ENCODE measurements at places on chromosomes 7 and 10. TPM values are rescaled to one million over a fixed set of nuclear protein-coding genes. Genes with fewer than 3 reads are reported as not detected.

DNA sequence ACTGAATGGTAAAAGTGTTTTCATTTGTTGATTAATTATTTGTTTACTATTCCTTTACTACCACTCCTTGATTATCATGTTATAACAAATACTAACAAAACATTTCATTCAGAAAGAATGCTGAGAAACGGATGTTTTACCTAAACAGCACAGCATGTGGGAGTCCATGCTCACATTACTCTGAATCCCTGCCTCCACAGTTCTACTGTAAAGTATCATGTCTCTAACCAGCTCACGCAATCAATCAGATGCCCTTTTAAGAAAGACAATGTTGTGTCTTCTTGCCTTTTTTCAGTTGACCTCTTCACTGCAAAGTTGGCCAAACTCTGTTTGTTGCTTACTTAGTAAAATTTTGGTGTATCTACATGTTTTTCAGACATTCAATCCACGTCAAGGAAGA, 232.5 kb upstream of the MDFIC start:
- H3K4me1 ChIP-seq = no peaks in the 10 kb centered on the region
- H3K27ac ChIP-seq = no peak overlapping the region
- no peak for DNase-seq
- H3K36me3 ChIP-seq = peaks cover 8% of the 10 kb centered on the region
- H3K4me3 ChIP-seq = no peak overlapping the region

DNA sequence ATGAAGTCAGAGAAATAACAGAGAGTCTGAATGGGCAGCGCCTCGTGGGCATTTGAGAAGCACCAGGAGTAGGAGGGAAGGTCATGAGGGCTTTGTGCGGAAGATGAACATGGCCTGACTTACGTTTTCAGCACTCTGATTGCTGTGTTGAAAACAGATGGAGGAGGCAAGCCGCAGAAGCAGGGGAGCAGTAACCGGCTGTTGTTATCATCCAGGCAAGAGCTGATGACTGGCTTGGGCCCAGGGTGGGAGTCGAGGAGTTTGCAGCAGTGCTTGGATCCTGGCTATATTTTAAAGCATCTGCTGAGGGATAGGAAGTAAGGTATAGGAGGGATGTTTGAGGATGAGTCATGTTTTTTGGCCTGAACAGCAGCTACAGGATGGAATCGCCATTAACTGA, 12.7 kb upstream of the PDLIM1 start:
- no peaks in the 10 kb centered on the region for H3K36me3 ChIP-seq
- peaks cover 15% of the 10 kb centered on the region for H3K4me1 ChIP-seq
- no peak overlapping the region for H3K27ac ChIP-seq
- no peak overlapping the region for H3K4me3 ChIP-seq
- DNase-seq = no peak
- H3K27me3 ChIP-seq = peaks cover 1% of the 10 kb centered on the region

- DNase-seq = no peak
- no peaks in the 10 kb centered on the region for H3K27me3 ChIP-seq
- peaks cover 1% of the 10 kb centered on the region for H3K36me3 ChIP-seq
- H3K4me1 ChIP-seq = peaks cover 23% of the 10 kb centered on the region
- no peak overlapping the region for H3K4me3 ChIP-seq
Measured at GRCh38 chr10:44824607-44825006, 86.5 kb upstream of the TMEM72 start.

GRCh38 chr7:100879685-100880261, 4.9 kb downstream of the SRRT start:
- H3K4me3 ChIP-seq = no peak overlapping the region
- H3K27ac ChIP-seq = peak overlapping the region; percentile 69
- H3K4me1 ChIP-seq = peaks cover 49% of the 10 kb centered on the region
- peaks cover 37% of the 10 kb centered on the region for H3K36me3 ChIP-seq
- DNase-seq = no peak

GRCh38 chr7:96014617-96015016, 242.3 kb downstream of the DYNC1I1 start:
- H3K27me3 ChIP-seq = no peaks in the 10 kb centered on the region
- peaks cover 9% of the 10 kb centered on the region for H3K36me3 ChIP-seq
- peaks cover 27% of the 10 kb centered on the region for H3K4me1 ChIP-seq
- DNase-seq = no peak
- H3K27ac ChIP-seq = no peak overlapping the region

DNA sequence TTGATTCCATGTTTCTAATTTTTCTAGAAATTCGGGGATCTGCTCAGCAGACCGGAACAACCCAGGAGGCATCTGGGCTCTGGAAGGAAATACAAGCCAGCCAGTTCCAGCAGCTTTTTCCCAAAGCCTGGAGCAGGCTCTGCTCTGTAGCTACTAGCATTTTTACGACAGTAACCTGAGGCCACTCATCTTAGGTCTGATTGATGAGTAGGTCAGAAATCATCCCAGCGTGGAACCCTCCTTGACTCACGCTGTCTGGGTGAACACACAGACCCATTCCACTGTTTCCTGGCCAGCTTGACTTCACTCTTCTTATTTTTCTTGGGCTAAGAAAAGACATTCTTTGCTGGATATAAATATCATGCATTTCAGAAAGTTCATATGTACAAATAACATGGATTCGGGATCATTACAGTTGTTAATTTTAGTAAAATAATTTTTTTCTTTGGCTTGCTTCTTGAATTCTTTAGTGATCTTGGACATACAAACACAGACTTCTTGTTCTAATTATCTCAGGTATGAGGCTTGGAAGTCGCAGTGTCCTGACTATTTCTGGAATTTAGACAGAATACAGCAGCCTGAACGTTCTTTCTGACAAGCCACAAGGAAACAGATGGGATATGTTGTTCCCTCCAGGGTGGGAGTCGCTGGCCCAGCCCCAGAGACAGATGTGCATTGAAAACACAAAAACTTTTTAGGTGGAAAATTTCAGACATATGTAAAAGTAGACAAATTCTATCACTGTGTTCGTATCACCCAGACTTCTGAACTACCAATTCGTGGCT, 54.6 kb upstream of the PITRM1 start:
- H3K27me3 ChIP-seq = no peaks in the 10 kb centered on the region
- H3K4me3 ChIP-seq = peak overlapping the region; percentile 55
- H3K27ac ChIP-seq = peak overlapping the region; percentile 98
- no peaks in the 10 kb centered on the region for H3K4me1 ChIP-seq

DNA sequence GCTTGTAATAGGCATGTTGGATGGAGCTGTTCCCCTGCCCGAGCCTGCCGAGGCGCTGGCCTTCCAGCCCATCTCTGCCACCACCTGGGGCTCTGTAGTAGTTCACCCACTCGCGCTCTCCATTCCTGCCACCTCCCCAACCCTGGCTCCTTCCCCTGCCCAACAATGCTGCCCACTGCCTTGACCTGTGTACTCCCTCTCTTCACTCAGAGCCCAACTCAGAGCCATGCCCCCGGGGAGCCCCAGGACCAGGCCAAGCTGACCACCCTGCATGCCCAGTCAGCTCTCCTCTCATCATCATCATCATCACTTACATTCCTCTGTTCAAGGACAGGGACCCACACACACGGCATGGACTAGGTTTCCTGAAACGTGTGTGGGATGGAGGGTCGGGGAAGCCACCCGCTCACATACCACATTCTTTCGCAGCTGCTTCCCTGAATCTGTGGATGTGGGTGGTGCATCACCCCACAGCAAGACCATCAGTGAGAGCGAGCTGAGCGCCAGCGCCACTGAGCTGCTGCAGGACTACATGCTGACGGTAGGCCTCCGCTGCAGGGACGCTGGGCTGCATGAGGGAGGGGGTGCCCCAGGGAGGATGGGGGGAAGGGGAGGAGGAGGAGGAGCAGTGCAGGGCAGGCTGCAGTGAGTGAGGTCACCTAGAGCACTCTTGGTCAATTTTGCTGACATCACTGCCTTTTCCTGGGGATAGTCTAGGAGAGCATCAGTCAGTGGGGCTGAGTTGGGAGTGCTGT, 15.6 kb downstream of the NACAD start:
- peaks cover 13% of the 10 kb centered on the region for H3K4me1 ChIP-seq
- H3K4me3 ChIP-seq = no peak overlapping the region
- H3K27ac ChIP-seq = peak overlapping the region; percentile 72
- DNase-seq = no peak
- H3K36me3 ChIP-seq = peaks cover 23% of the 10 kb centered on the region

- DNase-seq = no peak
- no peak overlapping the region for H3K4me3 ChIP-seq
- H3K27ac ChIP-seq = no peak overlapping the region
Measured at GRCh38 chr10:121696854-121697253, 98.6 kb upstream of the FGFR2 start.

GRCh38 chr7:31134246-31135188, 82.4 kb downstream of the ADCYAP1R1 start:
- H3K27me3 ChIP-seq = peaks cover 11% of the 10 kb centered on the region
- H3K27ac ChIP-seq = no peak overlapping the region
- H3K36me3 ChIP-seq = no peaks in the 10 kb centered on the region
- H3K4me3 ChIP-seq = peak overlapping the region; percentile 32
- H3K4me1 ChIP-seq = peaks cover 3% of the 10 kb centered on the region

DNA sequence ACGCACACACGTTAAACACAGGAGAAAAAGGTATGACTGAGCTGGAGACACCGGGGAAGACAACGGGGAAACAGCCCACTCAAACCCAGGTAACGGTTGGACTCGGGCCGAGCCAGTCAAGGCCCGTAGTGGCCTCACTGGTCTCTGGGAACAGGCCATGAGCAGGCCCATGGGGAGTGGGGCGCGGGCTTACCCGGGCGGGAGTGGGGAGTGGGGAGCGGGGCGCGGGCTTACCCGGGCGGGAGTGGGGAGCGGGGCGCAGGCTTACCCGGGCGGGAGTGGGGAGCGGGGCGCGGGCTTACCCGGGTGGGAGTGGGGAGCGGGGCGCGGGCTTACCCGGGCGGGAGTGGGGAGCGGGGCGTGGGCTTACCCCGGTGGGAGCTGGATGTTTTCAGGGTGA, 11.5 kb downstream of the INTS1 start:
- H3K4me1 ChIP-seq = no peaks in the 10 kb centered on the region
- no peaks in the 10 kb centered on the region for H3K27me3 ChIP-seq
- H3K4me3 ChIP-seq = no peak overlapping the region
- H3K36me3 ChIP-seq = peaks cover 29% of the 10 kb centered on the region

- peaks cover 55% of the 10 kb centered on the region for H3K27me3 ChIP-seq
- DNase-seq = no peak
- H3K4me1 ChIP-seq = peaks cover 2% of the 10 kb centered on the region
- H3K27ac ChIP-seq = no peak overlapping the region
Measured at GRCh38 chr7:1229202-1229947, 3.3 kb upstream of the UNCX start.

- no peak overlapping the region for H3K4me3 ChIP-seq
- H3K27me3 ChIP-seq = no peaks in the 10 kb centered on the region
- DNase-seq = no peak
Measured at GRCh38 chr7:70458745-70459144, 673.2 kb upstream of the GALNT17 start.

GRCh38 chr10:132136689-132137088, 50.1 kb upstream of the DPYSL4 start:
- no peak overlapping the region for H3K27ac ChIP-seq
- H3K27me3 ChIP-seq = no peaks in the 10 kb centered on the region
- no peaks in the 10 kb centered on the region for H3K4me1 ChIP-seq
- H3K4me3 ChIP-seq = no peak overlapping the region

- H3K27me3 ChIP-seq = no peaks in the 10 kb centered on the region
- no peak overlapping the region for H3K4me3 ChIP-seq
- H3K36me3 ChIP-seq = no peaks in the 10 kb centered on the region
- peaks cover 8% of the 10 kb centered on the region for H3K4me1 ChIP-seq
- no peak for DNase-seq
- H3K27ac ChIP-seq = no peak overlapping the region
Measured at GRCh38 chr7:152867502-152867874, 107.9 kb downstream of the ACTR3B start.

DNA sequence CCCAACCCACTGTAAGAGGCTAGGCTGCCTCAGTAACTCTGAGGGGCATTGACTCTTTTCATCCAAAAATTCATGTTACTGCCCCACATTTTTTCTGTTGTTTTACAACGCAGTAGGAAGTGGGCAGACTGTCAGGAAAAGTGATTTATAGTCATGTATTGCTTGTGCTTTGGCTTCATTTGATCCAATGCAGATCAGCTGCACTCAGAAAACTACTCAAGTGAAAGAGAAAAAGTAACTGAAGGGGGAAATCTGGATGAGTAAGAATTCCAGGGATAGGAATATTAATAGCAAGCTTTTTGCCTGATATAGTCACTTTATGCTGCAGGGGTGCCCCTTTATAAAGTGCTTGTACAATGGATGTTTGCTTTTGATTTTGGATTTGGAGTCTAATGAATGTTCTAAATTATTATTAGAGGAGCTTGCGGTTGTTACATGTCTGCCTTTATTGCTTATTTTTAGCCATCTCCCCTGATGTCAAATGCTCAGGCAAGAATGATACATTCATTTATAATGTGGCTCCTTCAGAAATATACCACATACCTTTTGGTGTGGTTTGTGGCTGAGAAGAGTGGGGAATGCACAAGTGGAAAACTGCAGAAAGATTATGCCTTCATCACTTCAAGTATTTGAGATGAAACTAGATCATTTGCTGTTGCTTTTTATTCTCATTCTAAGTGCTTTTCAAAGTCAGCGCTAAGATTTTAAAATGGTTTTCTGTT, 86.1 kb downstream of the EGFR start:
- peaks cover 28% of the 10 kb centered on the region for H3K4me1 ChIP-seq
- peaks cover 7% of the 10 kb centered on the region for H3K27me3 ChIP-seq
- DNase-seq = no peak
- H3K4me3 ChIP-seq = no peak overlapping the region
- no peak overlapping the region for H3K27ac ChIP-seq
- H3K36me3 ChIP-seq = peaks cover 5% of the 10 kb centered on the region

The LIPJ gene
- not detected for total RNA-seq

The NRP1 gene
- total RNA-seq = 111 TPM

The GPR15LG gene
- total RNA-seq = not detected

The SPDYE8 gene
- total RNA-seq = not detected

The CRYGN gene
- total RNA-seq = not detected

The FAM25A gene
- total RNA-seq = not detected

The ANKRD61 gene
- total RNA-seq = not detected

The SPDYE1 gene
- not detected for total RNA-seq

The FAM25C gene
- not detected for total RNA-seq

The RELN gene
- total RNA-seq = not detected

The HMX3 gene
- total RNA-seq = not detected

The RSPH10B gene
- not detected for total RNA-seq

The GBX1 gene
- total RNA-seq = not detected

The DGKI gene
- 15.3 TPM for total RNA-seq

The LIPF gene
- total RNA-seq = not detected

The CNNM1 gene
- total RNA-seq = 0.36 TPM
